ENCODE measurements at places on chromosomes 3 and 15.
A peak's percentile ranks its signal among the peaks of the same experiment; 100 is the strongest.

DNA sequence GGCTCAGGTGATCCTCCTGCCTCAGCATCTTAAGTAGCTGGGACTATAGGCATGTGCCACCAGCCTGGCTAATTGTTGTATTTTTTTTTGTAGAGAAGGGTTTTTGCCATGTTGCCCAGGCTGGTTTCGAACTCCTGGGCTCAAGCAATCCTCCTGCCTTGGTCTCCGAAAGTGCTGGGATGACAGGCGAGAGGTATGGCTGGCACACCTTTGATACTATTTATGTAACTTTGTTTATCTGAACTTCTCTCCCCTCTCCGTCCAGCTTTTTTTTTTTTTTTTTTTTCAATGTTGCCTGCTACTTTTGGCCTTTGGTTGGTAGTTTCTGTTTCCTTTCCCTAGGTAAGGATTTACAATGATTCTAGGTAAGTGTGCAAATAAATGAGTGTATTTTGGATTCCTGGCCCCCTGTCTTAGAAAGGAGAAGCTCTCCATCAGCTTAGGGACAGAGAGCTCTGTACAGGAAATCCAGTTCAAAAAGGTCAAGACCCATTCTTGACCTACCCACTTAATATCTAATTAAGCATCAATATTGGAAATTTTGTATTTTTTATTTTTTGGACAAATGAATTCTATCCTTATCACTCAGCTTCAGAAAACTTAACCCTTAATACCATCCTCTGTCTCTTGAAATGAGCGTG lies 6.8 kb downstream of the ARL6IP5 start:
- DNase-seq: no peak

- DNase-seq: peak; percentile 68
These were observed 93.9 kb downstream of the PCCB start for GRCh38 chr3:136343873-136344555.

- no peak for DNase-seq
These were observed 5.1 kb downstream of the SPESP1 start for GRCh38 chr15:68935400-68935937.

DNA sequence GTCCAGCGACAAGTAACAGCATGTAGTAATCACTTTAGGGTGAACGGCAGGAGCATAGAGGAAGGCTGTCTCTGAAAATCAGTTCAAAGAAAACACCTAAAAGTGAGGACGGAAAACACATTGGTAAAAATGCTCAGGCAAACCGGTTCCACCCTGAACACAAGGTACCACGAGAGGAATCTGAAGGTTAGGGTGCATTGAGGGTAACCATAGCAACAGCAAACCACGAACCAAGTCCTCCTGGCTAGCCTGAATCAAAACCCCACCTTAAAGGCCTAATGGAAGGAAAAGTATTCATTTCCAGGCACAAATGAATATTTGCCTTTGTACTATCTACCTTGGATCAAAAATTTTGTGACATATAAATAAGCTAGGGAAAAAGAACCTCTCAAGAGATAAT lies 315.0 kb downstream of the OCA2 start:
- no peak for DNase-seq

GRCh38 chr3:45273681-45274515 lies 47.8 kb upstream of the TMEM158 start:
- DNase-seq: peak; percentile 86

GRCh38 chr3:132679911-132680310 lies 19.8 kb downstream of the UBA5 start:
- no peak for DNase-seq

DNA sequence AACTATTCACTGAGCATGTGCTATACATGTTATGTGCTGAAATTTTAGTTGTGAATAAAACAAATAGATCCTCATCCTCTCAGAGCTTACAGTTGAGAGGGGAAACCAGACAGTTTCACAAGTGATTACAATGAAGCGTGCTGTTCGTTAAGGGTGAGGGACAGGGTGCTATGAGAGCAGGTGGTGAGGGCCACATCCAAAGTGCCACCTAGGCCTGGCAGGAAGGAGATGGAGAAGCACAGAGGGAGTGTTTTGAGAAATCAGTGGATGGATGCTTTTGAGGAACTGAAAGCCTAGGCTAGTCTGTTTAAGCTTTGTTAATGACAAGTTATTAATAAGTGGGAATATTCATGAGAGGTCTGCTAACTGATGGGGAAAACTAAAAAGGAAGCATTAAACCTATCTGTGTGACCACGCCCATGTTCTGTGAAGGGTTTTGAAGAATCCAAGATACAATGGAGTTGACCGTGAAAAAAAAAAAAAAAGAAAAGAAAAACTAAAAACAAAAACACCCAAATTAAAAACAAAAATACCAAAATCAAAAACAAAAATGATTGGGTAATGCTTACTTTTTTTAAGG lies 7.3 kb downstream of the MCTP2 start:
- no peak for DNase-seq

GRCh38 chr15:69479081-69479480 lies 26.5 kb downstream of the RPLP1 start:
- no peak for DNase-seq

DNA sequence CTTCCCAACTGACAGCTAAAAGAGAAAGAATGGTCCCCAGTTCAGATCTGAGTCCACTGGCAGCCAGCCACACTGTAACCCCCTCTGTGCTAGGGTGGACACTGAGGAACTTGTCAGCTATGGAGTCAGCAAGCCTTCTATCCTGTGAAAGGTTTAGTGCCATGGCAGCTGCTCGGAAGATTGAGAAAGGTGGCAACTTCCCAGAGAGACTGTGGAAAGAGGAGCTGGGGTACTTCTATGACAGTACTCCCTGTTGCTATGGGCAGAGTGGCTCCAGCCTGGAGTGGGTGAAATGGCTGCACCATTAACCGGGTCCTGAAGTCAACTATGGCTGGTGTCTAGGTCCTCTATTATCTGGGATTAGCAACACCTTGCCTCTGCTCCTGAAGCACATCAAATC lies 447.2 kb downstream of the EPHB1 start:
- DNase-seq: no peak

GRCh38 chr3:13524979-13525669 lies 23.8 kb upstream of the FBLN2 start:
- no peak for DNase-seq

DNA sequence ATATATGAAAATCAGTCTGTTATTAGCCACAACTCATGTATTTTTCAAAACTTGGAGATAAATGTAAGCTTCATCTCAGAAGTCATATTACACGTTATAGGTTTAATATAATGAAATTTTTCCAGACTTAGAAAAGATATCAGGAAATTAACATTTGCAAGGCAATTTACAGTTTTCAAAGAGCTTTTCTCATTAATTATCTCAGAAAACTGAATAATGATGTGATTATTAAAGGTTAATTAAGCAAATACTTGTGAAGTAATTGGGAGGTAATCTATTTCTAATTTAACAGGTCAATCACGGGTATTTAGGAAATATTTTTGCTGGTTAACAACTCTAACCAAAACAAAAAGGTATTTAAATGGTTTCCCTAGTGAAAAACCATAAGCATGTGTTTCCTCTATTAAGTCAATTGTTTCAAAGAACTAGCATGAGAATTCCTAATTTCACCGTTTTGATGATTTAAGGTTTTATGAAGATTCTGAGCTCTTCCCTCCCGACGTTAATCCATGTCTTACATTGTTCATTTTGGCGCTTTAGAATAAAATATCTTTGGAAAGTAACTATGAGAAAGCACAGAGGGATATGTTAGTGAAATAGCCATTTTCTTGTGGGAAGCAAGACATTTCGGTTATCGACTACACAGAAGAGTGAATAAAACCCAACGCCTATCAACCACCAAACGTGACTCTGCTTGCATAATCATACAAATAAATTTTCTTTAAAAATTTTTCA lies 1.5 kb upstream of the NEO1 start:
- DNase-seq: no peak

GRCh38 chr3:127088511-127089351 lies 104.2 kb upstream of the PRR23E start:
- no peak for DNase-seq

- DNase-seq: no peak
These were observed 175.5 kb downstream of the CFAP20DC start for GRCh38 chr3:58874248-58874741.

DNA sequence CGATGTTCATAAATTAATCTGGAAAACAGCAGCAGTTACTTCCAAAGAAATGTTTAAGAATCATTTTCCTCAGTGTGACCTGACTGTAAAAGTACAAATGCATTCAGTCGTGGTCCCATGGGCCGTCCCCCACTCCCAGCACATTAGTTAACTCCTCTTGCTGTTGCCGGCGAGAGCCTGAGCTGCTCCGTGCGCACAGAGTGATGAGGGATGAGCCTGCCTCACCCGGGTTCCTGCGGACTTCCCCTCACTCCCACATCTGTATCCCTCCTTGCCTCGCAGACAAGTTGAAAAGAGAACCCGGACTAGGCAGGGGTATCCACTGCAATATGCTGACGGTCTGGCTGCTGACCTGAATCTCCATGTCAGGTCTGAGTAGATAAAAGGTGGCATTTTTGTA lies 861.7 kb upstream of the NR2F2 start:
- no peak for DNase-seq

- no peak for DNase-seq
These were observed 114.3 kb upstream of the UBE2E1 start for GRCh38 chr3:23691357-23691895.

DNA sequence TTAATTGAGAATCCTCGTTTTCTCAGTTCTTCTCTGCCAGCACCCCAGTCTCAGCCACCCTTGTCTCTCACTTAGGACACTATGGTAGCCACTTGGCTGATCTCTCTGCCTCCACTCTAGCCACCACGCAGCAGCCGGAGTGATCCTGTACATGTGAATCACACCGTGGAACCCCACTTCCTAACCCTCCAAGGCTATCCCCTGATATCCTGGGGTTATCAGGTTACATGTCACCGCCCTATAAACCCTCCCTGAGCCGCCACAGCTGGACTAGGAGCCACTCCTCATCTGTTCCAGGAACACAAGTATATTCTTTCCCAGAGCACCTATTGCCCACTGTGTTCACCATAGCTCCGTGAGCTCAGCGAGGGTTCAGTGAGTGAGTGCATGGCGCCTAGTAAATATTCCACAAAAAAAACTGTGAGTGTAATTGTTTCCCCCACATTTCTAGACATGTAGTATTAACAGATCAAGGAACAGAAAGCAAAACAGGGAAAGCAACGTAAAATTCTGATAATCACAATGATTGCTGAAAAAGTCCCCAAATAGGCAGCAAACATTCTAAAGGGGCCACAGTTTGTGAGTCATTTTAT lies 661 bp upstream of the PARP14 start:
- DNase-seq: peak; percentile 70

DNA sequence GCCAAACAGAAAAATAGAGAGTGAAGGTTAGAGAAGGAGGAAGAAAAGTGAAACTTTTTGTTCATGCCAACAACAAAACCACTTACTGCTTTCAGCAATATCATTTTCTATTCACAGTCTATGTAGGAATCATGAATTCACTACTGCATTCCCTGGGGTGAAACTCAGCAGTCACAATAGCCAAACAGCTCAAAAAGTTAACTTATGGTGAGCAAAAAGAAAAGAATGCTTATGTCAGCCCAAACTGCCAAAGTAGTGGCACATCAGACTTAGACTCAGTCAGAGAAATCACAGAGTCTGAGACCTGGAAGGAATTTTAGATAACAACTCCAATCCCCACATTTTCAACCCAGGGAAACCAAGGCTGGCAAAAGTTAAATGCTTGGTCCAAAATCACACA lies 238.7 kb upstream of the TMCO5A start:
- DNase-seq: no peak

DNA sequence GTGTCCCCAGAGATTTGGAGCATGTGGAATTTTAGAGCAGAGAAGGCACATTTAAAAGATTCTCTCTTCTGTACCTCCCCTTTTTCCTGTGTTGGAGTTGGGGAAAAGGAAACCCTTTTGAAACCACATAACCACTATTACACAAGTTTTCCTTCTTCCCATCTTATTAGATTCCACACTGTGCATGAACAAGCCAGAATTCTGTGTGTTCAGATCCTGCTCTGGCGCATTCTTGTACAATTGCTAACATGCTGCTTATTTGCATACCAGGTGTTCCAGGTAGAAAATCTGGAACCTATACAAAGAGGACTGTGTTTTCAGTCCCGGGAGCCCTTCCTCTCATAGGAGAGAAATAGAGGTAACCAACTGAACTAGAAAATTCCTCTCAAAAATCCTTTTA lies 2.6 kb upstream of the CIB2 start:
- no peak for DNase-seq

DNA sequence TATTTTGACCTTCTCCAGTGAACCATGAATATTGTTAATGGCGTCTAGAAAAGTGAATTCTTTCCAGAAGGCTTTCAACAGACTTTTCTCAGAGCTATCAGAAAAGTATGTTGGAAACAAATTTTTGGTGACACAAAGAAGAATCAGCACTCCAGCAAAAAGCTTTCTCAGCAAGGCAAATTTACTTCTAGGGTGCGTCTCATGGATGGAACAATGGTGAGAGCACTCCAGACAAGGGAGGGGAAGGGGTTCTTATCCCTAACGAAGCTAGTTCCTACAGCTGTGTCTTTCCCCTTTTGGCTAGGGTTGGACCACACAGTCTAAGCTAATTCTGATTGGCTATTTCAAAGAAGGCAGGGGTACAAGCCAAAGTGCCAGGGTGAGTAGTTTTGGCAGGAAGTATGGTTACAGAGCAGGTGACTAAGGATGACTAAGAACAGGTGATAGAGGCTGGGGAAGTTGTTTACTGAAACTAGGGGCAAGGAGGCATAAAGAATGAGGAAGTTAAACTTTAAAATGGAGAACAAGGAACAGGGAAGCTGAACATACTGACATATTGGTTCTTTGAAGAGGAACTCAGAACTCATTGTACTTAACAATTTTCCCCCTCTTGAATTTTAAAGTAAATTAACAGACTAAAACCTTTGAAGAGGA lies 959.8 kb downstream of the NAALADL2 start:
- DNase-seq: no peak

GRCh38 chr15:63276342-63277037 lies 915 bp upstream of the APH1B start:
- peak; percentile 35 for DNase-seq

- no peak for DNase-seq
These were observed 77.6 kb upstream of the POMGNT2 start for GRCh38 chr3:43183456-43183855.

DNA sequence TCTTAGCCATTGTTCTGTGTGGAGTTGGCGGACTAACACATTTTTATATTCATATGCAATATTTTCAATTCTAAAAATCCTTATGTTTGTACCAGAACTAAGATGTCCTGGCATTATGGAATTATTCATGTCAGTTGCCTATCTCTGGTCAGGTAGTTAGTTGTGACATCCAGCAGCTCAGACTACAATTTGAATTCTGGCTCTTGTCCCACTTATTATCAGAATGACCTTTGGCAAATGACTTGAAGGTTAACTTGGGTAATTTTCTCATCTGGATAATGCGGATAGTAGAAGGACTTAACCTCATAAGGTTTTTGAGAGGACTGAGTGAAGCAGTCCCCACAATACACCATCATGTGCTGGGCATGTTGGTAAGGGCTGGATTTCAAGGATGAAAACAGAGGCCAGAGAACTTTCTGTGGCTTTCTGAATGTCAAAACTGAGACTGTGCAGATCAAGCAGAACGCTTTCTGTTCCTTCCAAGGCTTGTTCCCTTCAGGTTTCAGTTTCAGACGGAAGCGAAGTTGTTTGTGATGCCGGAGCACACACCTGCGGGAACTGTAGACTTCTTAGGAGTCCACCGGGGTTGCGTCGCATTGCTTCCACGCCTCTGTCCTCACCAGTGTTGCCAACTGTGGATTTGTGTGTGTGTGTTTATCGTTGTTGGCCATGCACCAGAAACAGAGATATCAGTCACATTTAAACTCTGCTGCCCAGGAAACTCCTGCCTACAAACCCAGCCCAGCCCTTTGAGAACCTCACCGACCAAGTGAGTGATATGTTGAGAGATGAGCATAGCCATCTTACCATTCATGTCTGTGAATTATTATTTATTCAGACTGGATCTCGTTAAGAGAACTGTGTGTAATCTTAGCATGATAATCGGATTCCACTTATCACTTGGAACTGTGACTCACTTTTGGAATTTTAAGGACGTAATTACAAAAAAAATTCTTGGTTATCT lies 76.0 kb downstream of the PTPRG start:
- no peak for DNase-seq

Measured in hematopoietic multipotent progenitor cell treated with erythropoietin and hydrocortisone succinate and interleukin-3 and kit ligand, for 8 days (in vitro differentiated cells).